ENCODE measurements at places on chromosomes 6 and 20.
A peak's percentile ranks its signal among the peaks of the same experiment; 100 is the strongest.

DNA sequence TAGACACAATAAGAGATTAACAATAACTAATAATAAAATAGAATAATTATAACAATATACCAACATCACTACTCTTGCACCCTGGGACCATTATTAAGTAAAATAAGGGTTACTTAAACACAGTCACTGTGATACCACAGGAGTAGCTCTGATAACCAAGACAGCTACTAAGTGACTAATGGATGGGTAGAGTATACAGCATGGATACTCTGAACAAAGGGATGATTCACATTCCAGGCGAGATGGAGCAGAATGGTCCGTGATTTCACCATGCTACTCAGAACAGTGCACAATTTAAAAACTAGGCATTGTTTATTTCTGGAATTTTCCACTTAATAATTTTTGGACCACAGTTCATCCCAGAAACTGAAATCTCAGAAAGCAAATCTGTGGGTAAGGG is 80.0 kb upstream of the FUT9 start:
- no peak for DNase-seq

DNA sequence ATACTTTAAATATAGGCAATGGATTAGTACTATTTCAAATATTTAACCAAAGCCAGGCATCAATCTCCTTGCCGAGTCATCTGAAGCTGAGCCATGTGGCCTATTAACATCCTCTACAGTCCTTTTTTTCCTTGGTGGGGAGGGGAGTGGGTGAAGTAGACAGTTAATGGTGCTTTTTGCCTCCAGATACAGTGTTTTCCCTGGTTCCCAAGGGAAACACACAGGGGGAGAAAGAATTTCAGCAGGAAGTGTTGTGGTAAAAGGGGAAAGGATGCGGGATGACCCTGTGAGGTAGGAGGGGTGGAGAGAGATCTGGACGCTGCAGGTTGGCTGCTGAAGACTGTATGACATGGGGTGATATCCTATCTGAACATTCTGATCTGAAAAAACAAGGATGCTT is 9.6 kb downstream of the CLDN20 start:
- DNase-seq: peak; percentile 94

DNA sequence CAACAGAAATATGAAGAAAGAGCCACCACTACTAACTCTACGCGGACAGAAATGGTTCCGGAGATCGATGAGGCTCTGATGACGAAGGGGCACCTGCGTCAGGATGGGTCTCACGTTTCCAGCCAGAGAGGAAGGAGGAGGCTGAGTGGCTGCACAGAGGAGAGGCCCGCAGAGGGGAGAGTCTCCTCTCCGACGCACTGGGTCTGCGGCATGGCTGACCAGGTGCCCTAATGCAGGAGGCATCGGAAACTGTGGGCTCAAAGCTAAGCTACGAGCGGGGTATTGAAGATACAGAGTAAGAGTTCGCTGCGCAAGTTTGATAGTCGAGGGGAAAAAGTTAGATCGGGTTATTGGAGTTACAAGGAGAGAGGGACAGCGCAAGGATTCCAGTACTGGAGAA is 69.9 kb downstream of the TTLL2 start:
- DNase-seq: no peak

DNA sequence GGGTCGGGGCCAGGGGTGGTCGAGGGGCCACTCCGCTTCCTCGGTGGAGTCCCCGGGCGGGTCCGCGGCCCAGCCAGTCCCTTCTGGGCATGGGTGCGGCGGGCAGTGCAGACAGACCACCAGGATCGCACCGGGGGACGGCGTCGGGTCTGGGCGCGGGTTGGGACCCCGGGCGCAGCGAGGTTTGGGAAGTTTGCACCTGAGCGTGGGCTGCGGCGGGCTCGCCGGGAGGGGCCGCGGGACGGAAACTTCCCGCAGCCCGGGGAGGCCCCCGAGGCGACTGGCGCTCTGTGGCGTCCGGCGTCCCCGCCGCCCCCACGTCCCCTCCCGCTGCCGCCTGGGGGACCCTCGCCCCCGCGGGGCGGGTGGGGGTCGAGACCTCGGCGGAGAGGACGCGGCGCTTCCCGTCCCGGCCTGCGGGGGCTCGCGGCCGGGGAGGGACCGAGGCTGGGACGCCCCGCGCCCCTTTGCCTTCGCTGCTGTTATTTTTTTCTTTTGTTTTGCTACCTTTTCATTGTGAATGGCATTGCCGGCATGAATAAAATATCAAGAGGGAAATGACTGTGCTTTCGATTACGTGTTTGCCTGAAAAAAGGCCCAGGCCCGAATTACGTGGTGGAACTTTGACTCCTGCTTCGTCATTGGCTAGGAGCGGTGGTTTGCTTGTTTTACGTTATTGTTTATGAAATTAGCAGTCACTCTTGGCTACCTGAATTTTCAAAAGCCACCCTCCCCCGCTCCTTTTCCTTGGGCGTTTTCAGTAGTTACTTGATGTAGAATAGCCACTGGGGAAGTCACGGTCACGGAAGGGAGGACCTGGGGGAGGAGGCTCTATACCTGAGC is 703 bp downstream of the SNX9 start:
- DNase-seq: peak; percentile 60

- no peak for DNase-seq
Observed at GRCh38 chr6:106790149-106790770, 160.9 kb downstream of the QRSL1 start.

DNA sequence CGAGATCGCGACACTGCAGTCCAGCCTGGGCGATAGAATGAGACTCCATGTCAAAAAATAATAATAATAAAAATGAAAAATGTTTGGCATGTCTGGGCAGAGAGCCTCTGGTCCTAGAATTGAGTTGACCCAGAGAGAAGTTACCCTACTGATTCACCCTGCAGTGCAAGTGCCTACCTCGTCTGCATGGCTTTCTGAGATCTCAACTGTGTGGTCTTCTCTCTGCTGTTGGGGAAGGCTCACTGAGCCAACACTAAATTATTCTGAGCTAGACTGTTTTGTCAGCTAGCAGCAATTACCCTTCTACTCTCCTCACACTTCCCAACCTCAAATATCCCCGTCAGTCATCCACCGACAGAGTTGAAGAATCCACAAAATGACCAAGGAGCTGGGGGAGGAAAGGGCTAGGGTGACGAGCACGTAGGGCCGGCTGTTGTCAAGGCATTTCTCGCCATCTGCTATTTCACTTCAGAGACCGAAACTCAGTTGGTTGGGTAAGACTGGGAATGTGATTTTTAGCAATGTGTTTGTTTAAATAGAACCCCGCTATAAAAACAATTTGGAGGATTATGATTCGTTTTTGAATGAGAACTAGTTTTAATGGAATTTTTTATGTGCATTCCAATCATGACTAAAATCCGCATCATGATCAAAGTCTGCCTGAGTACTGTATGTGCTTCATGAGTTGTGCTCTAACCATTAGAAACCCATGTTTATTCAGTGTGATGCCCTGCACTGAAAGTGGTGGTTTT is 9.4 kb downstream of the MAS1 start:
- peak; percentile 97 for DNase-seq

GRCh38 chr6:134521116-134521501 is 203.2 kb upstream of the SGK1 start:
- no peak for DNase-seq

DNA sequence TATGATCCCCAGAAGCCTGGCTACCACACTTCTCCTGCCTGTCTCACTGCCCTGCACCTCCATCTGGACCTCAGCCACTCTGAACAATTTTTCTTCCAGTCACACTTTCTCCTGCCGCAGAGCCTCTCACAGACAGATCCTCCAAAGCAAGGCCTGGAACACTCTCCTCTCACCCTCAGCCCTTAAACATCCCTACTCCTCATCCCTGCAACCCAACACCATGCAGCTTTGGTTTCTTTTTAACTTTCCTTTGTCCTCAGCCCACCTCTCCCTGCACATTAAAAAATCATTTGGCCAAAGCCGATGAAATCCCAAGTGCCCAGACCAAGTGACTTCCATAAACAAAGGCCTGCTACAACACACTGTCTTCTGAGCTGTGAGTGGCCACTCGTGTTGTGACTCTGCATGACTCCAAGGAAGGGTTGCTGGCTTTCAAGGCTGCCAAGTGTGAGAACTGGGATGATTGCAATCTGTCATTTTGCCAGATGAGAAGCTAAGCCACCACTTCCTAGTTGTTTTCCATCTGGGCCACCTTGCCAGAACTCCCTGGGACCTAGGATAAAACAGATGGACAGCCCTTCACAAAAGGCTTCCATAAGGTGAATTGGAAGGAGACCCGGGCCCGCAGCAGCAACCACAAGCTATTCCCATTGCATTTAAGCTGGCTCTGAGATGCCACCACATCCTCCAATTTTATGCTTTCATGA is 144.4 kb upstream of the SSTR4 start:
- DNase-seq: no peak

GRCh38 chr20:24487240-24487639 is 17.8 kb downstream of the SYNDIG1 start:
- no peak for DNase-seq

DNA sequence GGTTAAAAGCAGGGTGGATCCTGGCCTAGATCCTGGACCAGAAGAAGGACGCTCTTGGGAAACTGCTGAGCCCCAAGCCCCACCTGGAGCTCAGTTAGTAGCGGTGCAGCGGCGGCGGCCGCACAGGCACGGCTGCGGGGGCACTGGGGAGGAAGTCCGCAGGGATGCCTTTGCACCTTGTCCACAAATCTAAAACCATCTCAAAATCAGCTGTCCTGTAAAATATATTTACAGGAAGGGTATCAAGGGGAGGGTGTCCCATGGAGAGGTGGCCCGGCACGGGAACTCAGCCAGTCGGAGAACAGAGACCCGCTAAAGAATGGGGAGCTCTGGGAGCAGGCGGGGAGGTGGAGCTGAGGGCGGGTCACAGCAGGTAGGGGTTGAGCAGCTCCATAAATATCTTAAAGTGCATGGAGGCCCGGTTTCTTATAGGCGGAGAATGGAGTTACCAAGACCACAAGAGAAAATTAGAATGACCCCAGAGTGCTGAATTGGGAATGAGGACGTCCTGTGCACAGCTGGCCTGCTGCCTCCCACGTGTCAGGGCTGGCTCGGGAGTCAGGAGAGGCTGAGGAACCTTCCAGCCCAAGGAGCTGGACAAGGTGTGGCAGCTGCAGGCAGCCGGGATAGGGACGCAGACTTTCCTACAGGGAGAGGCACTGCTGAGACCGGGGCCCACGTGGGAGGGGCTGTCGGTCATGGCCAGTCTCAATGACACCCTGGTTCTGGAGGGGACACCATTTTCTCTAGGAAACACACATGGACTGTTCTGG is 8.0 kb downstream of the MTG2 start:
- no peak for DNase-seq

- peak; percentile 82 for DNase-seq
Observed at GRCh38 chr6:147621263-147621662, 112.8 kb downstream of the SAMD5 start.

DNA sequence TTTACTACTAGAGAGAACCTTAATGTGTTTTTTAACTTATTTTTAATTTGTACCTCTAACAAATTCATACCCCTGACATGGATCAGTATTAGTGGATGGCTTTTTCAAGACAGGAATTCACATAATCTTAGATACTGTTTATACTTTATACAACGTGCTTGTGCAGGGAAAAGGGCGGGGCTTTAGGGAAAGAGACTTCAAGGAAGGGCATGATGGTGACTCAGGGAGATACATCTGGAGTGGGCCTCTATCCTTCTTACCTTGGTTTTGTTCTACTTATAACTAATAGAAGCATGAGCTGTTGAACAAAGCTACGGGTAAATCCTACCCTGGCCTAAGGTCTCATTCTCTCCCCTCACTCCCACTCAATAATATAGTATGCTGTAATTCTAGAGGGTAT is 160.8 kb downstream of the C6orf58 start:
- DNase-seq: peak; percentile 11

GRCh38 chr6:12010635-12011275 is 1.4 kb upstream of the HIVEP1 start:
- DNase-seq: peak; percentile 82

GRCh38 chr6:138988469-138988834 is 399 bp upstream of the REPS1 start:
- no peak for DNase-seq

DNA sequence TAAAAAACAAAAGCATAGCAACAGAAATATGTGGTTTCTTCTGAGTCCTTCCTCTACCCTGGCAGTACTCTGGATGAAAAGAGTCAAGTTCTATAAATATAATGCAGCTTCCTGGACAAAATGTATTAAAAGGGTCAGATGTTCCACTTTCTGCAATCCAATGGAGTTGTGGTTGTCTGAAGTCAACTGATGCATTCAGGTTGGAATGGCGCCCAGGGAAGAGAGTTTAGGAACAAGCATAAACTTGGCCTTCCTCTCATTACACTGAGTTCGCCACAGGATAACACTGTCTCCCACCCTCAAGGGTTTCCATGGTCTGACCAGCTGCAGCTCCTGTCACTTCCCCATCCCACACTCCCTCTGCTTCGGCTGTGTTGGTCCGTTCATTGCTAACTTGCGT is 66.4 kb downstream of the PLEKHG1 start:
- DNase-seq: no peak

- DNase-seq: no peak
Observed at GRCh38 chr6:154742891-154743290, 9.7 kb downstream of the SCAF8 start.

- peak; percentile 67 for DNase-seq
Observed at GRCh38 chr6:35494161-35494563, 2.7 kb downstream of the TEAD3 start.

GRCh38 chr20:33602826-33603590 is 59.1 kb upstream of the C20orf144 start:
- no peak for DNase-seq

DNA sequence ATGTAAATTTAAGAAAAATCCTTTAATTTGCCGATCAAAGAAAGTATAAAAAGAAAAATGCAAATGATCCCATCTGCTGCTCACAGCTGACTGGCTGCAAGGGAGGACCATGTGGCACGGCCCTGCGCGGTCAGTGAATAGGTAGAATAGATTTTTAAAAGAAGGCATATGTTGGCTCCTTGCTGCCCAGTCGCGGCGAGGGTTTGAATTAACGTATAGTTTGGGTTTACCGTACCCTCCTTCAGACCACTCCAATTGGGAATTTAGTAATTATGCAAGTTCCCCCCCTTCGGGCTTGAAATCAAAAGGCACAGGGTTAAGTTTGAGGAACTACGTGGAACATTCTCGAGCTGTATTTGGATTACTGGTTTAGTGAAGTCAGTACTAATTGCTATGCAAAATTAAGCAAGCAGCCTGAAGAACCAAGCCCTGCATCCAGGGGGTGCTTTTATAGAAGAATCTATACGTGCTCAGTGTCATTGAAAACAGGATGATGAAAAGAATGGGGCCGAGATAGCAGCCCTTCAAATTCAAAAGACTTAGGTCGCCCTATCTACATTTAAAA is 1.1 kb upstream of the BEND3 start:
- peak; percentile 16 for DNase-seq

- DNase-seq: no peak
Observed at GRCh38 chr6:167424060-167424673, 99.3 kb downstream of the TTLL2 start.

- DNase-seq: peak; percentile 80
Observed at GRCh38 chr6:166005944-166006899, 161.4 kb downstream of the TBXT start.

DNA sequence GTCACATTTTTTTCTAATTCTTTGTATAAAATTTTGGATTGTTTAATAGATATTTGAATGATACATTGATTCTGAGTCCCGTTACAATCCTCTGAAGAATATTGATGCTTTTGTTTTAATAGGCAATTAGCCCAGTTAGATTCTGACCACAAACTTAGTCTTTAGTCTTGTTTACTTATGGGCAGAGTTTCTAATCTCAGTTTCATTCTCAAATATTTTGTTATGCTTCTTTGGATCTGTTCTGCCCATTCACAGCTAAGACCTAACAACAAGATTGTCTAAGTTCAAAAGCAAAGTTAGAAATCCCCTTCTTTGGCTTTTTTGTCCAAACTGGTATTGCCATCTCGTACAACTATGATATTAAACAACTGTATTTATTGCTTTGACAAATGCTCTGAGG is 58.0 kb downstream of the TBXT start:
- no peak for DNase-seq

- DNase-seq: no peak
Observed at GRCh38 chr6:48774276-48774675, 663.3 kb upstream of the PTCHD4 start.
